ENCODE measurements at places on chromosomes 3 and 15.

- DNase-seq: no peak
Observed at GRCh38 chr3:23966328-23966727, 21.2 kb downstream of the NR1D2 start.

DNA sequence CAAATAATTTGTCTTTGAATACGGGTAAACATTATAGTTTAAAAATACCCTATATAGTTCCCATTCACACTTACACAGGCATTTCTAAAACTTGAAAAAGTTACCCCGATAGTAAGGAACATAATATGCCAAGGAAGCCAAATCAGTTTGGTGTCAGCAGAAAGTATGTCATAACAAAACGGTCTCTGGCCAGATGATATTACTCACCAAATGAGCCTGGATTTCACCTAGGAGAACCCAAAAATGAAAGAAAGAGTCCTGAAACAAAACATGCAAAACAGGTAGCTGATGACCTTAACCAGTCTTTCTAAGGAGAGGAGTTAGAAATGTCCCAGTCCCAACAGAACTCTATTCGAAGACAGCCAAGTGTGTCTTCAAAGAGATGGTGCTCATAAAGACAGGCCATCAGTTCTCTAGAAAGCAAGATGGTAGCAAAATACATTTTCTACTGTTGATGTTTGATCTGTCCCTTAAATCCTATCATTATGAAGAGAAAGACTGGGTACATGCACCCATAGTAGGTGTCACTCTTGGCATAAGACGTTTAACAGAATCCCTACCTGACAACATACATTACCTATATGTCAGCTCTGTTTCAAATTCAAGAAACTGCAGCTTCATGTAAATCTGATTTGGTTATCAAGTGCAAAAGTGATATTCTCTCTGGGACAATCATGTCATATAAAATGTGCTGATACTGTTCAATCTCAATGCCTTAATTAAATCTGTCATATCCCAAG lies 942.5 kb downstream of the ROBO1 start:
- DNase-seq: no peak

DNA sequence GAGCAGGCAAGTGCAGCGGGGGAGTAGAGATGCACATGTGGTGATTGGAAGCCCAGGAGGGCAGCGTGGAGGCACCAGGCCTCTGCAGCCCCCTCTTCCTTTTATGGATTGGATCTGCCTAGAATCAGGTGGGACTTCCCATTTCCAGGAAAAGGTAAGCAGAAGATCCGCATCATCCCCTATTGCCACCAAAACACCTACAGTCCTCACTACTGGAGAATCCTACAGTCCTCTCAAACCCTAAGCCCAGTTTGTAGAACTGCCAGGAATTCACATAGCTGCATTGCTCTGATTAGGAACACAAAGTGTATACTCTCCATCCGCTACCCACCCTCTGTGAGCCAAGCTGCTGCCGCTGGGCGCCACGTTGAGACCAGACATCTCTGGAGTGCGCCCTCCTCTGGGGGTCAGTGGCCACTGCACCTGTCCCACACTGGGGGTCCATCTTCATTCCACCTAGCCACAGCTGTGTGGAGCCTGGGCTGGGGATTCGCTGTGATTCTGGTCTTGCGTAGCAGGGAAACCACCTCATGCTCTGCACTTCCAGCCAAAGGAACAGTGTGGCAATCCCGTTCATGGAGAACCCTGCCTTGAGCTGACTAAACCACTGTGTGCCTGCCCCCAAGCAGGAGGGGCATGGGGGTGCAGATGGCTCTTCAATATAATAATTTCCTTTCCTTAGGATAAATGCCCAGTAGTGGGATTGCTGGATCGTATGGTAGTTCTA lies 88.9 kb upstream of the PTX3 start:
- no peak for DNase-seq

- DNase-seq: no peak
Observed at GRCh38 chr3:196406811-196407470, 25.3 kb downstream of the UBXN7 start.

GRCh38 chr15:74383695-74384565 lies 16.5 kb upstream of the CYP11A1 start:
- DNase-seq: no peak

- no peak for DNase-seq
Observed at GRCh38 chr3:2082871-2083480, 15.7 kb upstream of the CNTN4 start.

Data from DMS79 (cell line).